Activated CD4-positive, alpha-beta T cell treated with anti-CD3 and anti-CD28 coated beads for 24 hours (primary cell): ENCODE measurements at places on chromosomes 5 and 9.

DNA sequence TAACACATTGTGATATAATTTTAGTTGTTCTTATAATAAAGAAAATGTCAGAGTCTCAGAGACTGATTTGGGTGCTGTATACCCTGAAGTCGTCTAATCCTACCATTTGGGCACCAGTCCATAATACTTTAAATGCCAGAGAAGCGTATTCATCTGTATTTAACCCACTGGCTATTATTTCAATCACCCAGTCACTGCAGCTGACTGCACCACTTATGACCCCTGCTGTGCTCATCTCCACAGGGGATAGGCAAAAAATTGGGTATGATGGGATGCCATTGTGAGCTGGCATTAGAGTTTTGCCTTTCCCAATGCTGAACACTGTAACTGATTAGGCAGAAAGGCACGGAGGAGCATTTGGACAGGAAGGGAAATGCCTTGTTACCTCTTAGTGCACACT lies 599.7 kb downstream of the CAAP1 start:
- DNase-seq: no peak

GRCh38 chr5:6734243-6734700 lies 21.0 kb downstream of the TENT4A start:
- no peak for DNase-seq

- DNase-seq: no peak
Observed at GRCh38 chr9:135908093-135908753, 877 bp upstream of the CAMSAP1 start.

DNA sequence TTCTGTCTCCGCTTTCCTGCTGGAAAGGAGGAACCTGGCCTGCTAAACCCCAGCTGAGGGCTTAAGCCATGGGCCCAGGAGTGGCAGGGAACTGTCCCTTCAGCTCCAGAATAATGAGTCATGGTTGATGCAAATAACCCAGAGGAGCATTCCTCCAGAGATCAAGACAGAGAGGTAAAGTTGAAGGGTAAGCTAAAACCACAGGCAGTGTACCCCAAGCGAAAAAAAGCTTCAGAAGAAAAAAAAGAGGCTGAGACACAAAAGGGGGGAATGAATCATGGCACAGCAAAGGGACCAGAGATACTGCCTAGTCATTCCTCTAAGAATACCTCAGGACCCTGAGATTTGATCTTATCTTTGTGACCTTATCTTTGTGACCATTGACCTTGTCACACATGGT lies 199.5 kb upstream of the TAS2R1 start:
- DNase-seq: no peak

DNA sequence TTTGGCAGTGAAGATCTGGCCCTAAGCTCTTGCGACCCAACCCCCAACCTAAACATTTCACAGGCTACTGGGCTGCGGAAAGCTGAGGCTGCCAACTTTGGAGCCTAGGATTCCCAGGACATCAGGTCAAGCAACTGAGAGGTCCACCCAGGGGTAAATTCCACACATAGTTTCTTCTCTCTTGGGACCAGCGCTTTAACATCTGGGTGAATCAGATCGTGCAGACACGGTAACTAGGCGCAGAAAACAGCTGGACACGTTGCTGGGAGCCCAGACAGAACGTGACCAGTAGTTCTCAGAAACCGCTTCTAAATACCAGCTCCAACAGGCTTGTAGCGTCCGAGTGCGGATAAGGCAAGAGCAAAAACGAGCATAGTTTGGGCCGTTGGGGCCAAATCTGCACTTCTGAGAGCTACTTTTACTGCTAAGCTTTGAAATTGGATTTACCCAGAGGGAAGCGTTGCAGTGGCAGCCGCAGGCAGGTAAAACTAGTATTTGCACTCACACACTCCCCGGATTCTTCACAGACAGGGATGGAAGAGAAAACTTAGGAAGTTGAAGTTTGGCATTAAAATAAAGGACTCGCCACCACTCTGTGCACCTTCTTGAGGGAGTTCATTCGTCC lies 11.8 kb downstream of the ITGA1 start:
- DNase-seq: no peak

DNA sequence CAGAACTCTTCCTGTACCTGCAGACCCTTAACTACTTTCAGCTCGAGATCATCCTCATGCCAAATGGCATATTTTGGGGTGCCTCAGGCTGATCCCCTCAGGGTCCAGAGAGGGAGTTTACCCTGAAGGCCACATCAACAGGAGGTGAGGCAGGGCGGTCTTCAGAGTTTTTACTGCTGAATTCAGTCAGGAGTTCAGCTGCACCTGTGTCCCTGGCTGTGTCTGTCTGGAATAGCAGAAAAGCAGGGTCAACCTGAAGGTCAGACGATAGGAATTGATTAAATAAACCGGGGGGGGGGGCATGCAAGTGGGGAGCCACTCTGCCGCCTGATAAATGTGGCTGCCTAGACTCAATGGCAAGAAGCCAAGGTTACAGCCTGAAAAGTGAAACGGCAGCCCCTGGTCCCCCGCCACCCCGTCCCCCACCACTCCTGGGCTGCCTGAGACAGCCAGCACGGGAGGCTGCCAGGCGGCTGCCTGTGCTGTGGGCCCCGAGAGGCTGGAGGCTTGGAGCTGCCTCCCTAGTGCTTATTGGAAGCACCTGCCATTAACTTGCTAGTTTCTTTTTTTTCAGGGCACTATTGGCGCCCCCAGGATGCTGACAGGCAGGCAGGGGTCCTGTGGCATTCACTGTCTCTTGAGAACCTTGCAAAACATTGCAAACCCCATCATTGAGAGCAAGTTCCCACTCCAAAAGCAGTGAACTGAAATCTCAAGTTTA lies 182.7 kb upstream of the PPP1R26 start:
- DNase-seq: no peak

DNA sequence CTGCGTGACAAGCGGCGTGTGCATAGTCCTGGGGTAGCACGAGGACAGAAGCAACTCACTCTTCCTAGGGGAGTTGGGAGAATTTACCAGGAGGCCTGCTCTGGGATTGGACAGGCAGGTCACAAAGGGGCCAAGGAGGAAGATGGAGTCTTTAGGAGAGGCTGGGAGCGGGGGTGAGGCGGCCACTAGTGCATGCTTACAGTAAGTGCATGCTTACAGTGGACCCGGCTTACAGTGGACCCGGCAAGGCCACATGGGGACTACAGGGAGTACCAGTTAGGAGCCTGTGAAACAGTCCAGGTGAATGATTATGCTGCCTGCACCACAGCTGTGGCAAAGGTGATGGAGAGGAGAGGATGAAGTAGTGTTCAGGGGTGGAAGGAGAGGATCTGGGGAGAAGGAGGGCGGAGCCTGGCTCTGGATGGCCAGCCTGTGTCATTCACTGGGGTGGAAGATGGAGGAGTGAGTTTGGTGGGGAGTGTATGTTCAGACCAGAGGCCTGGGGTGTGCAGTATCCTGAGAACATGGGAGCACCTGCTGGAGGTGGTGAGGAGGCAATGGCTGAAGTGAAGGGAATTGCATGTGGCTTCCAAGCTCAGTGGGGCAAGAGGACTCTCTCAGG lies 78.7 kb downstream of the CRB2 start:
- no peak for DNase-seq

GRCh38 chr5:76790632-76791290 lies 28.1 kb upstream of the F2RL1 start:
- no peak for DNase-seq

GRCh38 chr9:95171596-95171995 lies 145.9 kb downstream of the FANCC start:
- no peak for DNase-seq

GRCh38 chr9:77133011-77133410 lies 44.3 kb upstream of the VPS13A start:
- no peak for DNase-seq

DNA sequence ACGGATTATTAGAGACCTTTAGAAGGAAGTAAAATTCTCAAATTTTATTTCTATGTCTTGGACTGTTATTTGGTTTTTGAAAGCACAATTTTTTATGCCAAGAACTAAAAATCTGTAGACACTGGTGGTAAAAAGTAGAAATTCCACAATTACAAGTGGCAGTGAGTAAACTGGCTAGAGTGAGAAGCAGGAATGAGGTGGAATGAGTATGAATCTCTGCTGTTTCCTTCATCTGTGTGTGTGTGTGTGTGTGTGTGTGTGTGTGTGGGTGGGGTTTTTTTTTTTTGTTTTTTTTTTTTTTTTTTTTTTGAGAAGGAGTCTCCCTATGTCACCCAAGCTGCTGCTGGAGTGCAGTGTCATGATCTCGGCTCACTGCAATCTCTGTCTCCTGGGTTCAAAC lies 94.2 kb downstream of the TLE4 start:
- DNase-seq: no peak

DNA sequence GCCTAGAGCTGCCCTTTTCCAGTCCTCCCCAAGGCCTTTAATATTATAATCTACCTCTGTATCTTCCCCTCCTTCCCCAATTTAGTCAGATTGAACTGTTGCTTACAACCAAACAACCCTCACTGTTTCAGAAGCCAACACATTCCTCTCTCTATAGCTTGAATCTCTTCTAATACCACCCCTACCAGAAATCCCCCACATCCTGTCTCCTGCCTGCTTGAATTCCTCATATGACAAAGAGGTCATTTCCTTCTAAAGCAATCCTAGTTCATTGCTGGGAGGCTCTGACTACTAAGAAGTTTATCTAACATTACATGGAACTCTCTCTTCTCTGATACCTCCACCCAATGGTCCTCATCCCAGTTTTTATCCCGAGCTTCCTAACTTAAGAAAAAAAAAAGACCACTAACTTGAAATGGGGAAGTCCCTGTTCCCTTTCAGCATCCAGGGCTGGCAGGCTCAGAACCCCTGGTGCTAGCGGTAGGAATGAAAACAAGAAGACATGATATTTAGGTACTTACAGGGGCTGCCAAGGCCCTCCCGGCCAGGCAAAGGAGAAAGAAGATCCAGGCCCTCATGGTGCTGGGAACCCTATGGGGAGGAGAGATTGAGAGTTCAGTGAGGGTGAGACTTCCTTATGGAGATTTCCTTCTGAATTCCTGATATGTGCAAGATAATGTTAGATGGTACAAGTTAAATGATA lies 11.0 kb downstream of the SPARC start:
- DNase-seq: no peak

GRCh38 chr5:23139338-23140171 lies 286.4 kb upstream of the CDH12 start:
- no peak for DNase-seq

GRCh38 chr9:89883401-89884341 lies 278.9 kb downstream of the GADD45G start:
- no peak for DNase-seq

- DNase-seq: no peak
Observed at GRCh38 chr5:38799556-38800377, 46.0 kb upstream of the OSMR start.

- DNase-seq: no peak
Observed at GRCh38 chr9:114174876-114175771, 19.8 kb downstream of the COL27A1 start.

DNA sequence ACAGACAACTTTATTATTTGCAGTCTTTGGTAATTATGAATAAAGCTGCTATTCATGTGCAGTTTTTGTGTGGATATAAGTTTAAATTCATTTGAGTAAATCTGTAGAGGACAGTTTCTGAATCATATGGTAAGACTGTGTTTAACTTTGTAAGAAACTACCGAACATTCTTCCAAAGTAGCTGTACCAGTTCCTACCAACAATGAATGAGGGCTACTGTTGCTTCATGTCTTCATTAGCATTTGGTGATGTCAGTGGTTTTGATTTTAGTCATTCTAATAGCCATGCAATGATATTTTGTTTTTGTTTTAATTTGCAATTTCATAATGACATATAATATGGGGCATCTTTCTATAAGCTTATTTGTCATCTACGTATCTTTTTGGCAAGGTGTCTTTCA lies 501.3 kb upstream of the RORB start:
- DNase-seq: no peak

- DNase-seq: no peak
Observed at GRCh38 chr5:120532835-120533234, 68.7 kb downstream of the PRR16 start.

- DNase-seq: no peak
Observed at GRCh38 chr5:115168829-115169486, 750 bp downstream of the TRIM36 start.

- no peak for DNase-seq
Observed at GRCh38 chr9:96253059-96253696, 48.8 kb downstream of the HSD17B3 start.

GRCh38 chr5:124644138-124644537 lies 102.3 kb downstream of the ZNF608 start:
- DNase-seq: no peak

DNA sequence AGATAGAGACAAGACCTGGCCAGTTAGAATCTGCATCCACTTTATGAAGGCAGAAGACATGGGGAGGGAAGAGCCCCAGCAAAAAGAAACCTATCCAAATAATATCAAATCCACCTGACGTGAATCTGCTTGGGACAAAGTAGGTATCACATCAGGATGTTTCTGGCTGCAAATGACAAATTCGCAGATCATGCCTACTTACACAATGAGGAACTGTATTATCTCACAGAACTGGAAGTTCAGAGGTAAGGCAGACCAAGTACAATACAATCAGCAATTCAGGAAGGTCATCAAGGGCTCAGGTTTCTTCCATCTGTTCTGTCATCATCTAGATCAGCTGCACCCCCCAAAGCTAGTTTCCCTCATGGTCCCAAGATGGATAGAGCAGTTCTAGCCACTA lies 13.2 kb upstream of the NR4A3 start:
- DNase-seq: no peak

DNA sequence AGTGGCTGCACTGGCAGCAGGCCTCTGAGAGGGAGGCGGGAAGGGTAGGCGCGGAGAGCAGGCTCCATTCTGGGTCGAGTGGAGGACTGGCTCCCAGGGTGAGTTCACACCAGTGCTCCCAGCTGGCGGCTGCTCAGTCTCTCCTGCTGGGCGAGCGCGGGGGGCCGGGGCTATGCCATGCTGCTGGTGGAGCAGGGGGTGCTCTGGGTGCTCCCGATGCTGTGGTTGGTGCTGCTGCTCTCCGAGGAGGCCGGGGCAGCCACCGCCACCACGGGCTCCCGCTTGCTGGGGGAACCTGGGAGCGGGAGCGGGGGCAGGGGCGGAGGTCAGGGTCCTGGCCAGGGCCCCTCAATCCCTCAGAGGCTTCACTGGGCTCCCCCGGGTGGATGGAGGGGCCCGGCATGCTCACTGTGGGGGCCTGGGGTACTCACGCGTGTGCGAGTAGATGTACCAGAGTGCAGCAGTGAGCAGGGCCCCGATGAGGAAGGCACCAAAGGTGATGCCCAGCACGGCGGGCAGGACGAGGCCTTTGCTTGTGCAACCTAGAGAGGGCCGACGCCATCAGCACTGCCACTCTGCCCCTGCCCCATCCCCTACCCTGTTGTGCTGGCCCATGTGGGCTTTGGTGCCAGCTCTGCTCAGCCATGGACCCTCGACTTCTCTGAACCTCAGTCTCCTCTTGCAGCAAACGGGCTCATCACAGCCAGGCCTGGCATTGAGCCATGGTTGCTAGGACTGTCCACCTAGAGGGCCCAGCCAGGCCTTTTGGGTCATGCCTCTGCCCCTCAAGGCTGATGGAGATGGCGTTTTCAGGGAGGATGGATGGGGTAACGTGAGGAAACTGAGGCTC lies 13.1 kb downstream of the FPGS start:
- DNase-seq: no peak

DNA sequence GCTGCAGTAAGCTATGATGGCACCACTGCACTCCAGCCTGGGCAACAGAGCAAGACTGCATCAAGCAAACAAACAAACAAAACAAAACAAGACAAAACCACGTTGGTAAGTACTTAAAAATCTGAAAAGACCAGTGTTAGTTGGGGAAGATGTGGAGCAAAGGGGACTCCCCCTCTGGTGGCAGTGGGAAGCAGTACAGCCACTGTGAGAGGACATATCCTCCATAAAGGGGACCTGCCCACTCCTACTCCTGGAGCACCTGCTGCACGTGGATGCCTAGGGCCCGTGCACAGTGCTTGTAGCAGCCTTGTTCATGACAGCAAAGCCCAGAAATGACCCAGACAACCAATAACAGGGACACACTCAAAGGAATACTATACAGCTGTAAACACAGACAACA lies 17.0 kb upstream of the IPPK start:
- DNase-seq: no peak
